ENCODE measurements at places on chromosomes 12 and 14.

GRCh38 chr12:27583981-27584380 is 60.0 kb downstream of the PPFIBP1 start:
- no peak for DNase-seq

DNA sequence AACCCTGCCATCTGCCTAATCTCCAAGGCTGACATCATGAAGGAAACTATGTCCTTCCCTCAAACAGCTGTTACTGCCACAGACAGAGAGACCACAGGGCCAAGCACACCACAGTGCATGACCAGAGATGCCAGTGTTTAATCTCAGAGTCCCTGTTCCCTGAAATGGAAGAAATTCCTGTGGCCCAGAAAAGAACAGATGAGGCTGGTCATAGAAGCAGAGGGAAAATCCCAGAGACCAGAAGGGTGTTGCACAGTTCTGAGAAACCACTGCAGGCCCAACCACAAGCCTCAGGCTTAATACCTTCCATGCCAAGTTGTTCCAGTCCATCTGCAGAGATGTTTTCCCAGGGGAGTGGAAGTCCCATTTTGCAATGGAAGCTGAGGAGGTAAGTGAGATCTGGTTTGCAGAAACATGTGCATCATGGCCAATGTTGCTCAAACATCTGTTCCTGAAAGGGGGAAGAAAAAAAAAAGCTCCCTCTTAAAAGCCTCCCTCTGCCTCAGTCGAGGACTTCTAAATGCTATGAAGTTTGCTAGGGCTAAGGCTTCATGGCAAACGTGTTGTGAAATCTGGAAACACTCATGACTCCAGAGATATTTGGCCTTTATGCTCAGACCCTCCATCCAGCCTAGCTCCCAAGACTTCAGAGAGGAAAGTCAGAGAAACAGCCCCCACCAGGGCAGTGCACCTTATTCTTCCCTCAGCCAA is 98.6 kb downstream of the SCARB1 start:
- DNase-seq: no peak

DNA sequence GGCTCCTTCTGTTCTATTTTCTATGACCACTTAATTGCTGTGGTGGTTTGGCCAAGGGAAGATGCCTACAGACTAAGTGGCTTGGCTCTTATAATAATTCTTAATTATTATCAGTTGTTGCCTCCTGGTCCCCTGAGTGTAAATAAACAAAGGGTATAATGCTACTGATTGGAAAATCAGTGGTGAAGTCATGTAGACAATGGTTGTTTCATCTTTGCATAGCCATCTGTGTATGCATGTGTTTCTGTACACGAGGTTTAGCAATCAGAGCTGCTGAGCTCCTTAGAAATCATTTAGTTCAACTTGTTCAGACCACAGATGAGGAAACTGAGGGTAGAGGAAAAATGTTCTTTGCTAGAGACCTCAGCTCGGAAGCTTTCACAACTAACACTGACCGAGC is 152.2 kb downstream of the STXBP6 start:
- DNase-seq: no peak

DNA sequence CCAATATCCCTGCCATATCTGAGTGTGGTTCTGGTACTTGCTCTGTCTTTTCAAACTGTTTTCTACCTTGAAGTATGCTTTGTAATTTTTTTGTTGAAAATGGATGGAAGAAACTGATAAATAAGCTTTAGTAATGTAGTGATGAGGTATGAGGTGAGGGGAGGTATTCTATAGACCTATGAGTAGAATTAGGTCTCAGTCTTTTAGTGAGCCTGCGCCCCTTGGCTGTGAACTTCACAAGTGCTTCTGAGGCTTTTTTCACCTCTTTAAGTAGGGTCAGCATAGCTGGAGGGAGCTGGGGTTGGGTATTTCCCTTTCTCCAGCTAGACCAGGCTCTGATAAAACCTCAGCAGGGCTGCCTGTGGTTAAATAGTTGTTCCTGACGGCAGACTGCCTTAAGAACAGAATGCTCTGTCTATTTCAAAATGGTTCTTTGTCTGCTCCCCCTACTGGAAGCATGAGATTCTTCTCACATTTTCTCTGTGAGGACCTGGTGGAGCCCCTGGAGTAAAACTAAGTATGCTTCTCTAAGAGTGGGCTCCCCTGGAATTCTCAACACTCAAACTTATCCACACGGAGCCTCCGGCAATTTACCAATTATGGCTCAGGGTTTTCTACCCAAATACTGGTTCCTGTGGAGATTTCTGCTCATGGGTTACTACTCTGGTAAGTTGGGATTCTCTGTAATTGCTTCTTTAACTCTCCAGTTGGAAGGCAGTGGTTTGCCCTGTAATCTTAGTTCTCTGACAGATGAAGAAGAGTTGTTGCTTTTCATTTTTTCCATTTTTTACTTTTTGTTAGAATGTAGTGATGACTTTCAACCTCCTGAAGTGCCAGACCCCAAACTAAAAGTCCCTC is 13.1 kb downstream of the KRT5 start:
- no peak for DNase-seq

- DNase-seq: peak; percentile 38
Observed at GRCh38 chr12:49903700-49904423, at the start of gene FAIM2. FAIM2 (minus strand) TSS chr12:49903900; CDS start chr12:49903792, 108 bp downstream.

- DNase-seq: no peak
Observed at GRCh38 chr14:102097441-102098135, 10.7 kb upstream of the HSP90AA1 start.

- DNase-seq: no peak
Observed at GRCh38 chr12:1833596-1834028, 13.2 kb downstream of the LRTM2 start.
